Hypothalamus (tissue), 51 donors: ENCODE measurements at places on chromosomes 12 and 14.

DNA sequence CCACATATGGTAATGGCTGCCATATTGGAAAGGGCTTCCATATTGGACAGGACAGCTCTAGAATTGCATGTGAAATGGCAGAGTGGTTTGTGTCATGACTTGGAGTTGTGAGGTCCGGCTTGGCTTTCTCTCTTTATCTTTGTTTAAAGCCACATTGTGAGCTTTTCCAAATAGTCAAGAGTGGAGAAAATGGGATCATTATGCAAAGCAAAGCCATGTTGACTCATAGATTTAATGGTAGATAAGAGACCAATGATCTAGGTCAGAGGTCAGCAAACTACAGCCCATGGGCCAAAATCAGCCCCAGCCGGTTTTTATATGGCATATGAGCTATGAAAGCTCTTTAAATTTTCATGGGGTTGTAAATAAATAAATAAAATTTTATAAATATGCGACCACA lies 449.1 kb downstream of the BCL11B start:
- DNase-seq, result no peak

- no peak for DNase-seq
Observed at GRCh38 chr14:68328509-68328908, 464.4 kb downstream of the ZFP36L1 start.

DNA sequence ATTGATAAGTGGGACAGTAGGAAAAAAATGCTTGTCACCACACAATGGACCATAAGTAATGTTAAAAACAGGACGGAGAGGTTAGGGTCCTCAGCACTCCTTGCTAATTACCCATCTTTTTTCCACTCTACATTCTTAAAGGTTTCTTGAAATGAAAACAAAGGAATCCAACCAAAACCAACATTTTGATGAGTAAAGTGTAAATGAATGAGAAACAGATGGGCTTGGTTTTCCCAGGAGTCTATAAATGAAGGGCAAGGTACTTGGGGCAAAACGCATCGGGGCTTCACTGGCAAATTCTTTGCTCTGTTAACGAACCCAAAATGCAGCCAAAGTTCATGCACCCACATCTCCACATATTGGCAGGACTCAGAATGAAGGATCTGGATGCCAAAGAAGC lies 129.2 kb upstream of the BMP4 start:
- DNase-seq, result no peak

DNA sequence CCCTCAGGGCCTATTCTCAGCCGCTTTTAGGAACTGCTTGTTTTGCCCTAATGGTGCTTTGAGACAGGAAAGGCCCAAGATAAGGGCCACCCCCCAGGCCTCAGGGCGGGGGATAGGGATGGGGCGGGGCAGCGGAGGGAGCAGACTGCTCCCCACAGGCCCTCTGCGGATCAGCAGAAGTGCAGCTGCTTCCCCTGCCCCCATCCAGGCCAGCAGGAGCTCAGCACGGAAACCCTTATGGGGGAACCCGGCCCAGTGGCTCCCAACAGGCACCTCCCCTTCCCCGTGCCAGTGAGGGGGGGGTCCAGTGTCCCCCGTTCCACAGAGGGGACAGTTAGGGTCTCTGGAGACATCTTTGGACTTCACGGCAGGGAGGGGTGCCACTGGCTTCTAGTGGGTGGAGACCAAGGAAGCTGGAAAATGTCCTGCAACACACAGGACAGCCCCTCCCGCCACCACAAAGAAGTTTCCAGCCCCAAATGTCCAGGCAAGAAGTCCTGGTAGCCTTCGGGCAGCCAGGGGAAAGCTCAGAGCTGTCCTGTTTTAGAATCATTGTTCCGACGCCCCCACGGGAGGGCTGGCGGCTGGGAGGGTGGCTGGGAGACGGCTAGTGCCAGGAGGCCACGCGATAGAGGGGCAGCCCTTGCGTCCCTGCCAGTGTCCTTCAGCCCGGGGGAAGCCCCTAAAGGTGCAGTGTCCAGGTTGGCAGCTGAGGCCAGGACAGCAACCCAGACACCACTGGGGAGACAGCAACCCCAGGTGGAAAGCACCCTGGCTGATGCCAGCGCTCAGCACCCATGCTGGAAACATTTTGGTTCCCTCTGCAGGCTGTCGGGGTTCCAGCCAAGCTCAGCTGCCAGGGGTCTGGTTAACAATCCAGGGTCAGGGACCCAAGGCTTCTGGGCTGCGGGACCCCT lies 10.4 kb upstream of the GPR132 start:
- peak; percentile 27 for DNase-seq

- peak; percentile 46 for DNase-seq
Observed at GRCh38 chr14:103104654-103105452, 10.3 kb downstream of the EXOC3L4 start.

- no peak for DNase-seq
Observed at GRCh38 chr12:116101991-116102390, 175.5 kb downstream of the MED13L start.

DNA sequence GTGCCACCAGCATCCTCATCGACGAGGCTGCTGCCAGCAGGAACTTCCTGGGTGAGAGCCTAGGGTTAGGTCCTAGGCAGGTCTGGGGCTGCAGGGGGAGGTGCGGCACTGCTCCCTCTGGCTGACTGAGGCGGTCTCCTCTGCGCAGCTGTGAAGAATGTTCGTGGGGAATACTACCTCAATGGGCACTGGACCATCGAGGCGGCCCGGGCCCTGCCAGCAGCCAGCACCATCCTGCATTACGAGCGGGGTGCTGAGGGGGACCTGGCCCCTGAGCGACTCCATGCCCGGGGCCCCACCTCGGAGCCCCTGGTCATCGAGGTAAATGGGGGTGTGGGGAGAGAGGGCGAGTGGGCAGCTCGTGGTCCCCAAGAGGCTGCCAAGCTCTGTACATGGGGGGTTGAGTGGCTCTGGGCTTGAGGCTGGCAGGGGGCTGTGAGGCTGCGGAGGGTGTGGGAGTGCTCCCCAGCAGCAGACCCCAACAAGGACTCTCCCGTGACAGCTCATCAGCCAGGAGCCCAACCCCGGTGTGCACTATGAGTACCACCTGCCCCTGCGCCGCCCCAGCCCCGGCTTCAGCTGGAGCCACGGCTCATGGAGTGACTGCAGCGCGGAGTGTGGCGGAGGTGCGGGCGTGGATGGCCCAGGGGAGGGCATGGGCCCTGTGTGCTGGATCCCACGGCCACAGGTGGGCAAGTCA lies 14.4 kb downstream of the PAPLN start:
- DNase-seq, result no peak

- no peak for DNase-seq
Observed at GRCh38 chr12:73815072-73815645, 722.5 kb upstream of the ATXN7L3B start.

- DNase-seq, result no peak
Observed at GRCh38 chr14:93039649-93040315, 75.9 kb downstream of the ITPK1 start.
